Fibroblast of upper back skin (primary cell): ENCODE measurements at places on chromosomes 13 and 19.

GRCh38 chr13:31433746-31434145 is 234.0 kb downstream of the B3GLCT start:
- DNase-seq, result no peak

DNA sequence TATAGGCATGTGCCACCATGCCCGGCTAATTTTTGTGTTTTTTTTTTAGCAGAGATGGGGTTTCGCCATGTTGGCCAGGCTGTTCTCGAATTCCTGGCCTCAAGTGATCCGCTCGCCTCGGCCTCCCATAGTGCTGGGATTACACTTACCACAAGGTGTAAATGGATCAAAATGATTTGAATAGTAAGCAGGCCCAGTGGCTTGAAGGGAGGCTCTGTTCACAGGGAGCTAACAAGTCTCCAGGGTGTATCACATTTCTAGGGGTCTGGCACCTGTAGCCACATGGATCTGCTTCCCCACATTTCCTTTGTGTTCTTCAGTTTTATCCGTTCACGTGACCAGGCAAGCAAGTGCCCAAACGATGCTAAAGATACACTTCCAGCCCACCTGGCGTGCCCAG is 13.5 kb upstream of the CNFN start:
- DNase-seq, result no peak

DNA sequence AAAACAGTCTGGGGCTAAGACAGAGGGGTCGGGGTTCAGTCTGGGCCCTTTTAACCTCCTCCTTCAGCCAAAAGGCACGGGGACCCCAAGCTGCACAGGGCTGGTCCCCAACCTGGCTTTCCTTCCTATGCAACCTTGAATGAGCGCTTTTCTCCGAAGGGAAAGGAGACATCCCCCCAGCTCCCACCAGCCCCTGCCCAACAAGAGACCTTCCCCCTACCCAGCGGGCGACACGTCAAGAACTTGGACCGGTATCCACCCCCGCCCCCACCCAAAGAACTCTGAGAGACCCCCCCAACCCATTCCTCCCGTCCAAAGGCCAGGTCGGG is 35.0 kb upstream of the NANOS3 start:
- DNase-seq, result no peak

GRCh38 chr19:11375143-11375948 is 880 bp downstream of the SWSAP1 start:
- peak; percentile 14 for DNase-seq

DNA sequence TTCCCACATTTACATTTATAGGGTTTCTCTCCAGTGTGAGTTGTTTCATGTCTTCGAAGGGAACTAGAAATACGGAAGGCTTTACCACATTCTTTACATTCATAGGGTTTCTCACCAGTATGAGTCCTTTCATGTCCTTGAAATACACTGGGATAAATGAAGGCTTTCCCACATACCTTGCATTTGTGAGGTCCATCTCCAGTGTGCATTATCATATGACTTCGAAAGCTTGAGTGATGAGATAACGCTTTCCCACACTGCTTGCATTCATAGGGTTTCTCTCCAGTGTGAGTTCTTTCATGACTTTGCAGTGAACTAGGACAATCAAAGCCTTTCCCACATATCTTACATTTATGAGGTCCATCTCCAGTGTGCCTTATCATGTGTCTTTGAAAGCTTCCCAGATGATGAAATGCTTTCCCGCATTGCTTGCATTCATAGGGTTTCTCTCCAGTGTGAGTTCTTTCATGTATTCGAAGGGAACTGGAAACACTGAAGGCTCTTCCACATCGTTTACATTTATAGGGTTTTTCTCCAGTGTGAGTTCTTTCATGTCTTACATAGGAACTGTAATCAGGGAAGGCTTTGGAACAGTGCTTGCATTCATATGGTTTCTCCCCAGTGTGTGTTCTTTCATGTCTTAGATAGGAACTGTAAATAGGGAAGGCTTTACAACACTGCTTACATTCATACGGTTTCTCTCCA is 15.1 kb downstream of the ZNF442 start:
- no peak for DNase-seq

DNA sequence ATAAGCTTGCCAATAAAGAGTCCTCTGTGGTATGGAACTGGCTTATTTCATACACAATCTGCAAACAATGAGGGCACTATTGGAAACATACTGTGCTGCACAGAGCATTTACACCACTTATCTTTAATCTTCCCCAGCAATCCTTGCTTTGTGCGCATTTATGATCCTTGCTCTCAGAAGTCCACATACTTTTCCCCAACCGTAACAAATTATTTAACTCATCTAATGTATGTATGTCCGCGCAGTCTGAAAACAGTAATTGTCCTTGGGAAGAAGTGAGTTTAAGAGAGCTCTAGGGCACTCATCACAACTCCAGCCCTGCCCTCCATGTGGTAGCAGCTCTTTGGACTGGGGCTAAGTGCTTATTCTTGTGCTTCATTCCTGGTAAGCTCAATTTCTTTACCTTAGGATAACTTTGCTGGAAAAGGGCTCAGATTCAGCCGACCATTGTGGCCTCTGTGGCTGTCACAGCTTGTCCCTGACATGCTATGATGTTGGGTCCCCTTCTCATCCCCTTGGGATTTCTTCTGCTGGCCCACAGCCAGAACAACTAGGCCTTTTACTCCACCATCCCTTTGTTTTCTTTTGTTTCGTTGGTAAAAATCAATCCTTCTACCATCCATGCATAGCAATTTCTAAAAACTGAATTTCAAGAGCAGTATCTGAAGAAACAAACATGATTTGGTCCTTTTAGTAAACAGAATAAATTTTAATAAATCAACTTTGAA is 152.7 kb downstream of the TNFRSF19 start:
- DNase-seq, result no peak

DNA sequence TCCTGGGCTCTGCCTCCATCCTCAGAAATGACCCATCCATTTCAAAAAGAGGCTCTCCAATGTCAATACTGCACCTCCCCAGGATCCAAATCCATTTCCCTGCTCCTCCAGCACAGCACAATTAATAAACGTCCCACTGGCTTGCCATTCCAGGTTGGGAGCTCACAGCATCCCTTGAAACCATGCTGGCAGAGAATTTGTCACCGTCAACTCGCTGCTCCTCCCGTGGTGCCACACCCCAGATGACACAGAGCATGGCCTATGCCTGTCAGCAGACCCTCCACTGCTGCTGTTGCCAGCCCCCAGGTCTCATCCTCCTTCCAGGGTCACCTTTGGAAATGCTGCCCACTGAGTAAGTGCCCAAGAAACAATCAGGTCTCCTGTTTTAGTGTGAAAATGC is 53.0 kb upstream of the UQCRFS1 start:
- no peak for DNase-seq

DNA sequence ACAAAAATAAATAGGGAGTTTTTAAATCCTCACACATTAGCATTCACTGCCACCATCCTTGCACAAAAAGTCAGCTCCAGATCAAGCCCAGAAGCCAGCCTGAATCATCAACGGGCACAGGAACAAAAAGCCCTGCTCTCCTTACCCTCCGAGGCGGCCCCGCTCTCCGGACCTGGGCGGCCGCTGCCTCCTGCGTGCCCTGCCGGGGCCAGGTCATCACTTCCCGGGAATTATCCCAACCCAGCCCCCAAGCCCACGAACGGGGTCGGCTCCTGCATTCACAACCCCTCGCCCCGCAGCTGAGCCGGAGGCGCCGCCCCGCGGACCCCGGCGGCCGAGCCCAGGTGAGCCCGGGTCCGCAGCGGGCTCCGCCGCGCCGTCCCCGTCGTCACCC is 754 bp downstream of the DNAJB1 start:
- DNase-seq, result no peak

DNA sequence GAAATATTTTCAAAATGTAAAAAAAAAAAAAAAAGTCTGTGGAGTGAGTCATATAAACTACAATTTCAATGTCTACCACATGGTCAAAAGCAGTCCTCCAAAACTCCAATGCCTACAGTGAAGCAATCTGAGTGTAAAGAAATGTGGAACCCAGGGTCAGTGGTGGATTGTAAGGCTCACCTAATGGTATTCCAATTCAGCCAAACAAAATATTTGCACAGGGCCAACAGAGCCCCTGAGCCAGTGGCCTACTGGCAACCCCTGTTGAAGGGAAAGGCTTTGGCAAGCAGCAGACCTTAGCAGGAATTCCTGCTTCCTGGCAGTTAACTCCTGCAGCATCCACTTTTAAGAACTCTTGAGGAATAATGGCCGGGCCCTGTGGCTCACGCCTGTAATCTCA is 3.4 kb downstream of the DNMT1 start:
- DNase-seq, result peak; percentile 80

DNA sequence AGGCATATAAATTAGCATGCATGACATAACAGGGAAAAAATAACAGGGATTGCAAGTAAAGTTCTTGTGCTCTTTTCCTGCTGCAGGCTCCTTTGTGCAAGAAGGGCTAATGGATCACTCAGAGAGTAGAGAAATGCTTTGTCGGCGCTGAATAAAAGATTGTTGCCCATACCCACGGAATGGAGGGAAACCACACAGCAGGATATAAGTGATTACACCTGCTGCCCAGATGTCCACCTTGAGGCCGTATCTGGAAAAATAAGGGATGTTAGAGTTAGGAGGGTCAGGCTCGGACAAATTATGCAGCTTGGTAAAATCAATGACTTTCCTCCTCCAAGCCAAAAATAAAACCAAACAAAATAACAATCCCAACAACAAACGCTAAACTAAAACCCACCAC is 322.3 kb downstream of the DCLK1 start:
- no peak for DNase-seq

DNA sequence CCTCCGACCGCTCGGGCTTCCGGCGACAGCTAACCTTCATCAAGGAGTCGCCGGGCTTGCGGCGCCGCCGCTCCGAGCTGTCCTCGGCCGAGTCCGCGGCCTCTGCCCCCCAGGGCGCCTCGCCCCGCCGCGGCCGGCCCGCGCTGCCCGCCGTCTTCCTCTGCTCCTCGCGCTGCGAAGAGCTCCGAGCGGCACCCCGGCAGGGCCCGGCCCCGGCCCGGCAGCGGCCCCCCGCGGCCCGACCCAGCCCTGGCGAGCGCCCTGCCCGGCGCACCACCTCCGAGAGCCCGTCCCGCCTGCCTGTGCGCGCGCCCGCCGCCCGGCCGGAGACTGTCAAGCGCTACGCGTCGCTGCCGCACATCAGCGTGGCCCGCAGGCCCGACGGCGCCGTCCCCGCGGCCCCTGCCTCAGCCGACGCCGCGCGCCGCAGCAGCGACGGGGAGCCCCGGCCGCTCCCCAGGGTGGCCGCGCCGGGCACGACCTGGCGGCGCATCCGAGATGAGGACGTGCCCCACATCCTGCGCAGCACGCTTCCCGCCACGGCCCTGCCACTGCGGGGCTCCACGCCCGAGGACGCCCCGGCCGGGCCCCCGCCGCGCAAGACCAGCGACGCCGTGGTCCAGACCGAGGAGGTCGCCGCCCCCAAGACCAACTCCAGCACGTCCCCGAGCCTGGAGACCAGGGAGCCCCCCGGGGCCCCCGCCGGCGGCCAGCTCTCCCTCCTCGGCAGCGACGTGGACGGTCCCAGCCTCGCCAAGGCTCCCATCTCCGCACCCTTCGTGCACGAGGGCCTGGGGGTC is 9.6 kb downstream of the C19orf25 start:
- no peak for DNase-seq

DNA sequence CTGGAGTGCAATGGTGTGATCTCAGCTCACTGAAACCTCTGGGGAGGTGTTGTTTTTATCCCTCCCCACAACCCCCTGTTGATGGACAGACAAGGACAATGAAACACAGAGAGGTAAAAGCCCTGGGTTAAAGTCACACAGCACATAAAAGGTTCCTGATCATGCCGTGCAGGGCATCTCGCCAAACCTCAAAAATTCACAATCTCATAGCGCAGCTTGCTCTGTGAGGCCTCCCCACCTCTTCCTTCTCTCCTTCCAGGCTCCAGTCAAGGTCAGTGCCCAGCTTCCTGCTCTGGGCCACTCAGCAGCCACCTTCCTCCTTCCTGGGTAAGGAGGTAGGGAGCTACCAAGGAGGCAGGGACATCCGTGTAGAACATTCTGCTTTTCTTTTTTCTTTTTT is 2.3 kb downstream of the FUT2 start:
- DNase-seq, result peak; percentile 79

GRCh38 chr13:63381078-63381859 is 1965.6 kb upstream of the PCDH20 start:
- peak; percentile 13 for DNase-seq

DNA sequence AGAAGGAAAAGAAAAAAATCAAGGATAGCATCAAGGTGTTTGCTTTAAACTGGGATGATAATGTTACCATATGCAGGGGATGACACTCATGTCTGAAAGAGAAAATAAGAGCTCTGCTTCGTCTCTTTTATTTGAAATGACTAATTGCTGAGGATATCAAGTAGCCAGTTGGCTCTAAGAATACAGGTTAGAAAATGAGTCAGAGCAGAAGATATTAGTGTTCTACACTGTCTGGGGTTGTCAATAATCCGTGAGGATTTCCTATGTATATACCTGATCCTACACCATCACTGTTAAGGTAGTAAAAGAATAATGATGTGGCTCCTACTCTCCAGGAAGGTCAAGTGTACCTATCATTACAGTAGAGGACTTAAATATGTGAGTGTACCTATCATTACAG is 562.5 kb downstream of the GPC6 start:
- DNase-seq, result no peak

GRCh38 chr13:38180126-38180525 is 169.5 kb upstream of the UFM1 start:
- peak; percentile 82 for DNase-seq

DNA sequence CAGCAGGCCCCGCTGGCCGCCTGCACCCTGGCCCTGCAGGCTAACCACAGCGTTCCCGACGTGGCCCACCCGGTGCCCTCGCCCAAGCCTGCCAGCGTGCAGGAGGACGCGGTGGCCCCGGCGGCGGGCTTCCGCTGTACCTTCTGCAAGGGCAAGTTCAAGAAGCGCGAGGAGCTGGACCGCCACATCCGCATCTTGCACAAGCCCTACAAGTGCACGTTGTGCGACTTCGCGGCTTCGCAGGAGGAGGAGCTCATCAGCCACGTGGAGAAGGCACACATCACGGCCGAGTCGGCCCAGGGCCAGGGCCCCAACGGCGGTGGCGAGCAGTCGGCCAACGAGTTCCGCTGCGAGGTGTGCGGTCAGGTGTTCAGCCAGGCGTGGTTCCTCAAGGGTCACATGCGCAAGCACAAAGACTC is 72.1 kb downstream of the ZNF536 start:
- no peak for DNase-seq

- DNase-seq, result peak; percentile 44
These were observed 65.1 kb downstream of the ZNF823 start for GRCh38 chr19:11673608-11674041.

DNA sequence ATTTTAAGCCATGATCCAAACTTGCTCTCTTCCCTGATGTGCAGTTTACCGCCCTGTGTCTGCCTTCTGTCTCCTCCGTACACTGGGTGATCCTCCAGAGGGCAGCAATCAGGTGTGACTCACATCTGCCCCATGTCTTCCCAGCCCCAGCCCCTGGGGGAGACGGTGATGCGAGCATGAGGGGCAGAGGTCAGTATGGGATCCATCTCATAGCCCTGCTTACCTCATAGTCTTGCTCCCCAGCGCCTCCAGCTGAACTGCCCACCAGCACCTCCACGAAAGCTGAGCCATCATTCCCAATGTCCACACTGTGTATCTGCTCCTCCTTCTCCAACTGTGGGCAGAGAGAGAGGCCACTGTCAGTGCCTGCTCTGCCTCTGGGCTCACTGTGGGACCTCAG is 14.6 kb downstream of the XRCC1 start:
- no peak for DNase-seq
